ENCODE measurements at places on chromosomes 2 and 18.

- DNase-seq: no peak
These were observed 1057.2 kb upstream of the TMEFF2 start for GRCh38 chr2:193251909-193252308.

DNA sequence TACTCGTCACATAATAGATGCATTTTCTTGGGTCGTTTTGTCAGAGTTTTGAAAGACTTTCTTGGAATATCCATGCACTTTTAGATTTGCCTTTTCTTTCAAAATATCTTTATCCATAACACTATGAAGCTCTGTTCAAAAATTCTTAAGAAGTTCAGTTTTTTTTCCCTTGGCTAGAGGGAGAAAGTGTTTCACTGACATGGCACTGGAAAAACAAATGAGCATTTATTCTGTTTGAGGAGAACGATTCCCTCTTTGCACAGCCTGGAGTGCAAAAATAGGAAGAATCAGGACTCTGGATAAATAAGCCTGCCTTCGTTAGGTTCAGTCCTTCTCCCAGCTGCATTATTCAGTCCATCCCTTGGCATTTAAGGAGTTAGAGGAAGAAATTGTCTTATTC is 91.0 kb upstream of the RPE start:
- DNase-seq: no peak

GRCh38 chr18:21703241-21703820 is 1.2 kb downstream of the ABHD3 start:
- DNase-seq: no peak

DNA sequence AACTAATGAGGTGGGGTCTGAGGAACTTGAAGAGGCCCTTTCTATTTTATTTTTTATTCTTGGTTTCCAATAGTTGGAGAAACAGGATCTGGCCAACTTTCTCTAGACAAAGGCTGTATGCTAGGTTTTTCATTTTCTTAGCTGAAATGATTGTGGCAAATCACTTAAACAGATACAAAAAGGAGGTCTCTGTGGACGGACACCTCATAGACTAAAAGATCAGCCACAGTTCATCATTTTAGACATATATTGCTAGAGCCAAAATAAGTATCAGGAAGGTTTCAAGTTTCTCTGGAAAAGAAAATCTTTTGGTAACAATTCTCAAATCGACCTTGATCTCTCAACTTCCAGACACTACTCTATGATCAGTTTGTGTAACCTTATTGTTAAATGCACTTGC is 224.5 kb upstream of the REV1 start:
- no peak for DNase-seq

GRCh38 chr2:104872866-104873688 is 19.2 kb downstream of the POU3F3 start:
- peak; percentile 37 for DNase-seq

DNA sequence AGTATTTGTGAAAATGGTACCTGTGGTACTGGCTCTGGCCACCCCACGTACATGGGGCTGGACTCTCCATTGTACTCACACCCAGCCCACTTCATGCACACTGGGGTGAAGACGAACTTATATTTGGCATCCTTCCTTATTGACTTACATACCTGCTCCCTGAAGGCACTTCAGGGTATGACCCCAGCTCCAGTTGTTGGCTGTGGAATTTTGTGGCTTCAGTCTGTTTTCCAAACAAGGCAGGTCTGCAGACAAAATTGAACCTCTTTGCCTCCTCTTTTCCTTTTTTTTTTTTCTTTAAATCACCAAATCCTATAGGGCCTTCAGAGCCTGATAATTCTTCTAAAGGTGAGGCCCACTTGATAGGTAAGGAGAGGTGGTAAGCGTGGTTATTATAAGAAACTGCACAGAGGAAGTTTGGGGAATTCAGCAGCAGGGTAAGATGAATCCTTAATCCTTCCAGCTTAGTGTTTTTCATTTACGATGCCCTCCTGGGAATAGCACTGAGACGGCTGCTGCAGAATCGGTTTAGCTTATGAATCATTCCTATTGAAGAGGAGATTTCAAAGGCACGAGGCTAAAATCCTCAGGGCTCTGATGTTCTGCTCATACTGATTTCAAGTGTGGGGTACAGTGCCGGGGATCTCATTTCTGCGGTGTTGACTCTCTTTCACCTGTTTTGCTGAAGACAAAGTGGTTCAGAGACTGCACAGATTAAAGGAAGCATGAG is 55.2 kb downstream of the KIF5C start:
- no peak for DNase-seq

- DNase-seq: no peak
These were observed 23.7 kb upstream of the ACKR3 start for GRCh38 chr2:236545814-236546480.

- DNase-seq: no peak
These were observed 122.5 kb downstream of the ASXL3 start for GRCh38 chr18:33700513-33700976.

GRCh38 chr18:41745166-41746049 is 209.6 kb upstream of the PIK3C3 start:
- DNase-seq: no peak

- no peak for DNase-seq
These were observed 179.8 kb downstream of the NEDD4L start for GRCh38 chr18:58223717-58224424.

DNA sequence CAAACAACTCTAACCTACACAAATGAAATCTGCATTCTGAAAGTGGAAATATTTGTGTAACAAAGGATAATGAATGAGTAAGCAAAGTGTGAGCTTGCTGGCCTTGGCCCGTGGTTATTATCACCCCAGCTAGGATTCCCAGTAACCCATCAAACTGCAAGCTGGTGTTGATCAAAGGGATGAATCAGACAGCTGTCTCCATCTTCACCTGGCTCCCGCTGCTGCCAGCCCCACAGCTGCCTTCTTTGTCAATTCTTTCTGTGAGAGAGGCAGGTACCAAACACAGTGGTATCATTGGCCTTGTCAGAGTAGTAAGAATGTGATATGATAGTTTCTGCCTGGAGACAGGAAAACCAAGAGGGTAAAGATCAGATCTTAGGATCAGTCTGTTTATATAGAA is 25.2 kb upstream of the RGPD4 start:
- no peak for DNase-seq

DNA sequence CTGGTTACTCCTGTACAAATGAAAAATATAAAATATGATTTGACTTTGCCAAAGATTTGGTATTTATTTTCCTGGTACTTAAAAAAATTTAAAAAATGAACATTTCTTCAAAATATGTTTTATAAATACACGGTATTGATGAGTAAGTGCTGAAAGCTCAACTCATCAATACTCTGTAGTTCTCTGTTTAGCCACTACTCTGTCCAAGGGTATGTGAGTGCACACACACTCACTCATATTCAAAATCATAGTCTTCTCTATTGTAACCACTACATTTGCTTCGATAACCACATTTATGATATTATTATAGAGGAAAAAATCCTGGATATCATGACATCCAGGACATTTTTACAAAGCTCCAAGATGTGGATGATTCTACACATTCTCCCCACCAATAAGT is 40.1 kb upstream of the GALNT5 start:
- no peak for DNase-seq

- no peak for DNase-seq
These were observed 17.1 kb upstream of the ZNF532 start for GRCh38 chr18:58847383-58848071.

DNA sequence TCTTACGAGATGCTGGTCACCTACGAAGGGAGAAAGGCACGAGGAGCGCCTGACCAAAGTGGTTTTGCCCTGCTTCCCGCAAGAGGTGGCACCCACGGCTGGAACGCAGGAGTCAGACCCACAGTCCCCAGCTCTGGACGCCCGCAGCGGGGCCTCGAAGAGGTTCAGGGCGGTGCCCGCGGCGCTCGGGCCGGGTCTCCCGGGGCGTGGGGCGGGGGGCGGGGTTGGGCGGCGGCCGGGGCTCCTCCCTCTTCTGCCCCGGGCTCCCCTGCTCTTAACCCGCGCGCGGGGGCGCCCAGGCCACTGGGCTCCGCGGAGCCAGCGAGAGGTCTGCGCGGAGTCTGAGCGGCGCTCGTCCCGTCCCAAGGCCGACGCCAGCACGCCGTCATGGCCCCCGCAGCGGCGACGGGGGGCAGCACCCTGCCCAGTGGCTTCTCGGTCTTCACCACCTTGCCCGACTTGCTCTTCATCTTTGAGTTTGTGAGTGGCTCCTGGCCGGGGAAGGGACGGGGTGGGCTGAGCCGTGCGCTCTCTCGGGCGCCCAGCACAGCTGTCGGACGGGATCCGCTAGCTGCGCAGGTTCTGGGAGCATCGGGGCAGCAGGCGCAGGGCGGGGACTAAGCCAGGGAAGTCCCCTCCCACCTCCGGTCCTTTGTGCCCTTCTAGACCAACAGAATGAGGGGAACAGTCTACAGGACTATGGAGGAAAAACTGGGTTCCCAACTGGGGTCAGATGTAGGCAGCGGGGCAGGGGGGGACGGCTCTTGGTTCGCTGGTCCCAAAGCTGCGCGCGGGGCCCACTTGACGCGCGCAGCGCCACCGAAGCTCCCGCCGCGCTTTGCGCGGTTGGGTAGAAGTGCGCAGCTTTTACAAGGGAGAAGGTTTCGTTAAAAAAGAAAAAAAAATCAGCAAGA is at the start of gene MAL:
MAL (plus strand) TSS at position 303 of the 914 bp plus-strand sequence; CDS start at position 388, 85 bp downstream.
- peak; percentile 57 for DNase-seq

GRCh38 chr2:43317680-43318079 is 91.3 kb upstream of the ZFP36L2 start:
- no peak for DNase-seq

DNA sequence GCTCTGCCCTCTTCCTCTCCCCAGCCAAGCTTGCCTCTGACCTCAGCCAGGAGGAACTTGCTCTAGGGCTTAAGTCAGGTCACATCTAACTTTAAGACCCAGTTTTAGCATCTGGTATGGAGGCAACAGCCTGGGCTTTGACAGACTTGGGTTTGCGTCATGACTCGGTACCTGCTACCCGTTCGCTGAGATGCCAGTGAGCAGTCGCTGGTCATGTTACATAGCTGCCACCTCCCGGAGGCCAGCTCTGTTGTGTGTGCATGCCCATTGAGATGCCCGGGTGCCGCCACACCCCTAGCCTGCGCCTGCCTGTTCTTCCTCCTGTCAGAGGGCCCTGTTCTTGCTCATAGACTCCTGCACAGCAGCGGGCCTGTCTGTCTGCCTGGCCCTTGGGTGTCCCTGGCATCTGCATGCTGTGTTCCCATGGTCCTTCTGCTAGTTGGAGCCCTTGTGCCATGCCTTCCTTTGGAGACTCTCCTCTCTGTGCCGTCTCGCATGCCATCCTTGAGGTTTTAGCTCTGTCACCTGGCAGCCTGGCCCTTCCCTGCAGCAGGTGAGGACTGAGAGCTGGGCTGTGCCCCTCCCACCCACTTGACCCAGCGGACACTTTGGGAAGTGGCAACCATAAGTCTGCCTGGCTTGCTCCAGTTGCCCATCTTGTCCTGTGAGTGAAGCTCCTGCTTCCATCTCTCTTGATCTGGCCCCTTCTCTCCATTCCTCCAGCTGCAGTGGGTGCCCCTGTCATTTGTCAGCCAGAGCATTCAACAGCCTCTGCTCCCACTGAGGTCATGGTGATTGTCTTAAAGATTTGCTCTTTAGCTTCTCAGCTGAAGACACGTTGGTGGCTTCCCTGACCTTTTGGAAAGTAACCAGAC is 24.9 kb downstream of the ASAP2 start:
- DNase-seq: no peak

DNA sequence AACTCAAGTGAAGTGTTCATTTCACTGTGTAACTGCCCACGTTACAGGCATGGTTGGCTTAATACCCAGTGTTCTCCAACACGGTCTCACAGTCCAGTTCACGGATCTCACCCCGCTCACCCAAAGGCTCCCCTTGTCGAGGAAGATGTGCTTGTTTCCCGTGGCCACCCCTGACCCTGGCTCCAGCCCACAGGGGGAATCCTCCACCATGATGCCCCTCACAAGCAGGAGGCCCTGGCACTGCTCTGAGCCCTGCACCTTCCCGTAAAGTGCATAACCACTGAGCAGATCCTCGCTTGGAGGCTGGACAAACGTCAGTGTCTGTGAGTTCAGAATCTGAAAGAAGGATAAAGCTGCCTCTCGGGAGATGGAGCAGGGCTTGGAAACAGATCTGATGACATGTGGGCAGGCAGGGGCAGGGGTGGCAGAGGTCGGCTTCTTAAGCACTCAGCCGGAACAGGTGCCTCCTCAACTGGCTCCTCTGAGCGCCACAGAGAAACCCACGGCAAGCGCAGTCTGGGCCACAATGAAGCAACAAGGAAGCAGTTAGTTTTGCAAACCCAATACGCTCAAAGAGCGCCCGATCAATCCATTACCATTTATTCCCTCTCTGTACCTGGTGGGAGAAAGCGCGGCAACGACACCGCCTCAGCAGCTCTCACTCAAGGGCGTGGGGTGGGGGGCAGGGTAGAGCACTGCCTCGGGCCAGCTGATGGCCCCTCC is 17.6 kb downstream of the HDAC4 start:
- no peak for DNase-seq

GRCh38 chr2:70201225-70201768 is 10.5 kb upstream of the C2orf42 start:
- no peak for DNase-seq

- DNase-seq: no peak
These were observed 7.7 kb upstream of the DSC1 start for GRCh38 chr18:31170335-31170734.

DNA sequence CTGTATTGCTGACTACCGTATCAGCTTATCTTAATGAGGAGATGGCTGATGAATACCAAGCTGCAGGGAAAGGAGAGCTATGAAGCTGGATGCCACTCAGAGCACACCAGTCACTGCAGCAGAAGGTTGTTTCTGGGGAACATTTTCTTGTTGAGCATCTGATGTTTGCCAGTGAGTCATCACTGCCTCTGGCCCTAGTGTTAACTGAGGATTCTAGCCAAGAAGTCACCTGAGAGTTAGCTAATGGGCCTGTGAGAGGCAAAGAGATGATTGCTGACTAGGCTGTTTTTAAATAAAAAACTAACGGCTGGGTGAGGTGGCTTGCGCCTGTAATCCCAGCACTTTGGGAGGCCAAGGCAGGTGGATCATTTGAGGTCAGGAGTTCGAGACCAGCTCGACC is 37.9 kb downstream of the CCDC150 start:
- DNase-seq: no peak

DNA sequence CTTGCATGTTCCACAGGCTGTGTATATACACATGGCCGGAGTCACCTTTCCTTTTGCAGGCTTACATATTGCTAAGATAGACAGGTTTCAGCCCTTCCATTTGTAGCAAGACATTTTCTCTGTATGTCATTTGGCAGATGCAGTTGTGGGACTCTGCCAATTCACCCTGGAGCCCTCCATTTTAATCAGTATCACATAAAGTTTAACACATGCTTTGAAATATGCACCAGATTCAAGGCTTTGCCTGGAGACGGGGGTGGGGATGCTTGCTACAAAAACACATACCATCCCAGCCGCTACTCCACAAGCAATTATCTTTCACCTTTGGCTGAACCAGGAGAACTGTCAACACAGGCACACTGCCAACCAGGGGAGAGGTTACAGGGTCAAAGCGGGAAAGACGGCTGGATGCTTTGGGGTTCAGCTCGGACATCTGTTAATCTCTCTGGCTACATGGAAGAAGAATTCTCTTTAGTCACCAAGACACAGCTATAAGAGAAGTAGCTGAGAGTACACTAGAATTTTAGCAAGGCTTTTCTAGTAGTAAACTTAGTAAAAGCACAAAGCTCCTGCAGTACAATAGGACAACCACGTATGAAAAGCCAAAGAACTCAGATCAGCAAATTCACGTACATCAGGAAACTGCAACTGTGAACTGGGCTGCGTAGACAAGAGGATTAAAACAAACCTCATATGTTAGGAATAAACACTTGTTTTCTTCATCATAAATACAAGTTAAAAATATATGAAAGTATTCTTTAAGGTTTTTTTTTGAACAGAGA is 130.9 kb downstream of the EXOC6B start:
- DNase-seq: no peak
